ENCODE measurements at places on chromosomes 2 and 18.

DNA sequence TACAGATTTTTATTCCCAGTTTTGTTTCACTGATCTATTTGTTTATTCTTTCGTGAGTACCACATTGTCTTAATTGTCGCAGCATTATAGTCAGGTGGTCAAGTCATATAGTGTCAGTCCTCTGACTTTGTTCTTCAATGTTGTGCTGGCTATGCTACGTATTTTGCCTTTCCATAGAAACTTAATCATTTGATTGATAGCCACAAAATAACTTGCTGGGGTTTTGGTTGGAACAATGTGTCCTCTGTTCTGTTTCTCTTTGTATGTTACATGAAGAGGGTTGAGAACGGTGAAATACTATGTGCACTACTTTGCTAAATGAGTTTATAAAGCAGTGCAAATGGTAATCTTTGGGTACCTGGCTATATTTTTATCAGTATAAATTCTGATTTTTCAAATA lies 64.9 kb upstream of the TTC27 start:
- DNase-seq = no peak

- DNase-seq = no peak
Measured at GRCh38 chr2:72682061-72682460, 143.8 kb downstream of the EXOC6B start.

DNA sequence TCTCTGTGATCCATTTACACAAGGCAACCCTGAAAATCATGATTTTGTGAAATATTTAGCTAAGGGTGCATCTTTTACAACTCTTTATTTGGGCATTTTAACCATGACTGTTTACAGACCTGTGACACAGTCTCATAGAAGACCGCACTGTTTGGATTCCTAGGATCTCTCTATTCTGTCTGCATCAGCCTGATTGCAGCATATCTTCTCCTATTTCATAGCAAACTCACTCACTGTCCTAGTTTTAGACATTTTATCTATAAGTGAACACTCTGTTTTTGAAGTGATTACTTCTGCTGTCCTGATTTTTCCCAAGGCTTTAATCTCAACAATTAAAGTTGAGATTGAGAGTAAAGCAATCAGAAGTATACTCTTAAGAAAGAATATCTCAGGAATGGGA lies 56.2 kb downstream of the CAVIN2 start:
- DNase-seq = no peak

- DNase-seq = no peak
Measured at GRCh38 chr2:201798252-201798913, 8.0 kb upstream of the CDK15 start.

DNA sequence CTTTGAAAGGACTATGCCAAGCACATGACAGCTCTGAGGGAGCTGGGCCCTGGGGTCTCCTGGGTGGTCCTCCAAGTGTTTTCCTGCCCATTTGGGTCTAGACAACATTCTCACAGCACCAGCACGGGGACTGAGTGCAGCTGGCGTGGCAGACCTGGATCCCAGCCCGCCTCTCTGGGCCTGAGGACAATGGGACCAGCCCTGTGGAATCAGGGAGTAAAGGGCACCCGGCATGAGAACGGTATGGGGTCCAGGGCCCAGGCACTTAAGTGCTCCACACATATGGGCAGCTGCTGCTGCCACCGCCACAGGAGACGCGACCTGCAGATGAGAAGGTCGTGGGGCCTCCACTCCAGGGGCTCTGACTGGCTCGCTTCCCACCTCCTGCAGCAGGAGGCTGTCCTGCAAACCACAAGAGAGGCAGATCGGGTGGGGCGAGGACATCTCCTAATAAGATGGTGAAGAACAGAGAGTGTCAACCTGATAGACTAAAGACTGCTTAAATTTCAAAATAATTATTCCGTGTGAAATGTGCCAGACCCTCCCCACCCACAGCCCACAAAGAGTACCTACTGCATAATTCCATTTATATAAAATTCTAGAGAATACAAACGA lies 46.3 kb downstream of the FAM178B start:
- DNase-seq = no peak

- no peak for DNase-seq
Measured at GRCh38 chr2:64548761-64549160, 24.6 kb downstream of the AFTPH start.

DNA sequence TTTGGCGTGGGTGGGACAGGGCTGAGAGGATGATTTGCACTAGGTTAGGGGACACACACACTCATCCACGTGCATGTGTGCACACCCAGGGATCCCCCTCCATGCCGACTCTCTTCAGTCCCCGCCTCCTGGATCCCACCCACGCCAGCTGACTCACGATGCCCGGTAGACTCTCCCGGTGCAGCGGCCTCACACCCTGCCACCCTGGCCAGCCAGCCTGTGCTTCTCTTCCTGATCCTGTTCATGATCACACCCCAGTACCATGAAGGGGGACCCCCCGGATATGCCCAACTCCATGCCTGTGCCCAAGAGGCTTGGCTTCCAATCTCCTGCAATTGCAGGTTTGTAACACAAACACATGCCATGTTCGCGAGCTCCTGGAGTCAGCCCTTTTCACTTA lies 157.8 kb upstream of the HDAC4 start:
- DNase-seq = no peak

- DNase-seq = no peak
Measured at GRCh38 chr2:143819190-143819735, 690.0 kb downstream of the ARHGAP15 start.

DNA sequence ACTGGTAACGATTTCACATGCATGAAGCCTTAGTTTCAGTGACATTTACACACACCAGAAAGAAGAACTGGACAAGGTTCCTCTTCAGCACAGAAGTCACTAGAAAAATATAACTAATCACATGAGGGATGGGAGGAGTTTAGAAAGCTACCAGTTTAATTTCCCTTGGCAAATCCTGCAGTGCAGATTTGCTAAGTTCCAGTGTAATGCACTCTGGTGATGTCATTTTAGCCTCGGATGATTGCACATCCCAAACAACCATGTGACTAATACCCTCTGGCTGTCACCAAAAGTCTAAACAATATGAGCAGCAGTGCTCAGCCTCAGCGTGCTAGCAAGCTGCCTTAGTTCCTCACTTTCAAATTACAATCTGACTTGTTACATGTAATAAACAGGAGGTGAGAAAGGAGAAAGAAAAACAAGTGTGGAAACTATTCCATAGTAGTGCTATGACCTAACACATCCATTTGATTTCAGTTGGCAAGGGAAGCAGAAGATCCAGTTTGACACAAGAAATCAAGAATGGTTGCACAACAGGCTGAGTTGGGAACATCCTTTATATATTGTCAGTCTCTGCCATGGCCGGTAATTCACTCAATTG lies 35.3 kb upstream of the PPP1CB start:
- no peak for DNase-seq

DNA sequence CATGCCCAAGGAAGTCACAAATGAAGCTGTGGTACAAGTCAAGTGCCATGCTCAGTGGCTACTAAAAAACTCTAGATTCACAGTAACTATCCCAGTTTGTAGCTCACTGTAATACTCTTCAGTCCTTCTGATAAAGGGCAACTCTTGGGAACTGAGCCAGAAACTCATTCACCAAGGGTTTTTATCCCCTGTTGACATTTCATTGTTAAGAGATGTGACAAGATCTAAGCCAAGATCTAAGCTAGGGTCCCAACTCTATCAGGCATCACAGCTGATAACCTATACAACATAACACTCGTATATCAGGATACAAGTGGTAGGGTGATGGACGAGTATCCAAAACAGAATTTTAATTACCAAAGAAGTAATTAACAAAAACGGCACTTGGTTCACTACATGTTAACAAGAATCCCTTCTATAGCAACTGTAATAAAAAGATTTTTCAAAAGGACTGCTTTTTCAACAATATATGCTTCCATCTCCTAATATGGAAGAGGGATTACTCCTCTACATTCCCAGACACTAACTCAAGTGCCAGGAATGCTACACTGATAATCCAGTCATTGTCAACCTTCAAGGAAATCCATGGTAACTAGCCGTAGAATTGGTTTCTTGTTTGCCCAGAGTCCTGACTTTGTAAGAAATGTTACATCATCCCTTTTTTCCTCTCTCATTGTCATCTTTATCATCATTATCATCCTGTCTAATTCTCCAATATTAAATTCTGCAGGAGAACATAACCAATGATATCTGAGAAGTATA lies 111.7 kb downstream of the CDH2 start:
- no peak for DNase-seq

DNA sequence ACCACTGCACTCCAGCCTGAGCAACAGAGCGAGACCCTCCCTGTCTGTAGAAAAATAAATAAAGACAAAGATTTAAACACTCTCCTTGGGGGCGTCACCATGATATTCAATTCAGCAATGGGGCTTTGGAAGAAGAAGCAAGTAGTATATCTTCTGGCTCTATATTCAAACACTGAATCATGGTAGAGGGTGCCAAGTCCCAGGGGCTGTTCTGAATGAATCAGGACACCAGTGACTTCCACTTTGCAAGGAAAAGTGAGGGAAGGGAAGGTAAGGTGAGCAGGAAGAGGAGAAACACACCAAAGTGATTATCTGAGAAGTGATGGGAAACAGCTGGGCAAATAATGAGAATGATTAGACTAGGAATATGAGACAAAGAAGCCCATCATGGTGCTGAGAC lies 80.5 kb downstream of the AAK1 start:
- no peak for DNase-seq

GRCh38 chr18:75115514-75115913 lies 93.4 kb downstream of the PTGR3 start:
- DNase-seq = no peak

- no peak for DNase-seq
Measured at GRCh38 chr2:201450954-201451291, 335 bp downstream of the TRAK2 start.

DNA sequence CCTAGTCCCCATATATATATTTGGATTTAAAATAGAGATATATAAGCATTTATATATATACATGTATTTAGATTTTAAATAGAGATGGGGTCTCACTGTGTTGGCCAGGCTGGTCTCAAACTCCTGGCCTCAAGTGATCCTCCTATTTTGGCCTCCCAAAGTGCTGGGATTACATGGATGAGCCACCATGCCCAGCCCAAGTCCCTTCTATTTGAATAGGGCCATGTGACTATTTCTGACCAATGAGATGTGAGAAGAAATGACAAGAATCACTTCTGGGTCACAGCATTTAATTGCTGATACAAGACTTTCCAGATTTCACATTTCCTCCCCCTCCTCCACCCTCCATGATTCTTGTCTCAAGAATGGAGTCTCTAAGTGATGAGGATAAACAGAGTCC lies 6.4 kb upstream of the RBM43 start:
- no peak for DNase-seq

GRCh38 chr2:101725515-101726192 lies 28.1 kb downstream of the MAP4K4 start:
- peak; percentile 38 for DNase-seq

GRCh38 chr2:180195847-180196246 lies 188.8 kb upstream of the CWC22 start:
- no peak for DNase-seq

DNA sequence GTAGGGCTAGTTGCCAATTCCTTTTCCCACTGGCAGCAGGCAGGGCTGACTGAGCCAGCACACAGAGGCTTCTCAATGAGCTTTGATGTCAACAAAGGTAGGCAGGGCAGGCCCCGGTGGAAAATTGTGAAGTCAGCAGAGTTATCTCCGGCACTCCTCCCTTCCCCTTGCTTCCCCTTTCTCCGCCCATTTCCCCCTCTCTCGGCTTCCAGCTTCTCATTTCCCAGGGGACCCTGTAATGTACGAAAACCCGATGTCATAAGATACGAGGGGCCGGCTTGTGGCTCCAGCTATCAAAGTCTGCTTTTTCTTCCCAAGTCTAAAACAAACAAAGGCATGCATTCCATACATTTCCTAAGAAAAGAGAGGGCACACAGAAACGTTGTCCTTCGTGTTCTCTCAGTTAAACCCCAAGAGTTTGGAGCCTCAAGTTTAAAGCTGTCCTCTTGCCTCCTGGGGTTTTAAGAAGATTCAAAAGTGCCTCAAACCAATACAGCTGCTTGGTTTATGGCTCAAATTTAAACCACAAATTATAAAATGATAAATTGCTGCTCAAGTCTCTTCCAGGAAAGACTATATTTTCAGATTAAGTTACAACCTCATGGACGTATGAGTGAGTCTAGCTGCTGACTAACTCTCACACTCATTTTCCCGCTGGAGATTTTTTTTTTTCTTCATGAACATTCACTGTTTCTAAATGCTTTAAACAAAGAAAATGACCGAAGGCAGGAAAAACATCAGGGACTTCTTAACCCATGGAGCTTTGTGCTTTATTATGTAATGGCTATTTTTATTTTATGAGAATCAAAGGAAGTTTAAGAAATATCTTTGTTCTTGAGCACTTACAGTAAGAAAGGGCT lies 27.2 kb upstream of the EML4 start:
- peak; percentile 26 for DNase-seq

- DNase-seq = no peak
Measured at GRCh38 chr2:240917009-240917683, 11.0 kb downstream of the CROCC2 start.

GRCh38 chr2:46230677-46231425 lies 66.4 kb upstream of the EPAS1 start:
- no peak for DNase-seq

GRCh38 chr2:181588546-181588945 lies 68.4 kb downstream of the CERKL start:
- DNase-seq = no peak

- no peak for DNase-seq
Measured at GRCh38 chr2:26442301-26442700, 35.6 kb downstream of the OTOF start.

Measured in naive thymus-derived CD8-positive, alpha-beta T cell (primary cell).